D341Med (cell line): ENCODE measurements at places on chromosomes 7 and 10.

DNA sequence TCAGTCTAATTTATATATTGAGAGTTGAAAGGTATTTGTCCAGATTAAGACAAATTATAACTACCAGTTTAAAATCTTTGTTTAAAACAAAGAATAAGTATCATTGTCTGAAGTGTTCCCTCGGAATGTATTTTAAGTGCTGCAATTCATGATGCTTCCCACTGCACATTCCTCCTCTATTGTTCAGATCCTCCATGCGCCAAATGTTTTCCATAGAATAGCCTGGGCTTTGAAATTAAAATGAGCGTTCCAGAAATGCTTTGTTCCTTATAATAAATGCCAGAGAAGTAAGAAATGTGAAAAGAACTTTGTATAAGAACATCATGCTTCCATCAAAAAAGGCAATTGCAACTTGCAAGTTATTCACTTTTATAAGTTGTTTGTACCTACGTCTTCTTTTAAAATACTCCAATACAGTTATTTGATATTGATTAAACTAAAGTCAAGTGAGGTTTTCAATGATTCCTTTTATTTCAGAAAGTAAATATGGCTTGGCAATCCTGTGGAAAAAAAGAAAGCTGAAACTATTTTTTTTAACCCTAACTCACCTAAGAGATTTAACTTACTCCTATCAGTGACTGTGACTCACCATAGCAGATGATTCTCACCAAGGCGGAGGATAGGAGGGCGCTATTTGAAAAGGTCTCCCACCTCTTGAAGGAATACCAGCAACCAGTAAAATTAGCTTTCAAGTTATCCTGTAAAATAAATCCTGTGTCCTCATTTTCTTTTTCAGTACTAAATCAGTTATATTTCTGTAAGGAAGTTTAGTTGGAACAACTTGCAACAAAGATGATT is 85.8 kb downstream of the CTNNA3 start:
- no peak for DNase-seq

DNA sequence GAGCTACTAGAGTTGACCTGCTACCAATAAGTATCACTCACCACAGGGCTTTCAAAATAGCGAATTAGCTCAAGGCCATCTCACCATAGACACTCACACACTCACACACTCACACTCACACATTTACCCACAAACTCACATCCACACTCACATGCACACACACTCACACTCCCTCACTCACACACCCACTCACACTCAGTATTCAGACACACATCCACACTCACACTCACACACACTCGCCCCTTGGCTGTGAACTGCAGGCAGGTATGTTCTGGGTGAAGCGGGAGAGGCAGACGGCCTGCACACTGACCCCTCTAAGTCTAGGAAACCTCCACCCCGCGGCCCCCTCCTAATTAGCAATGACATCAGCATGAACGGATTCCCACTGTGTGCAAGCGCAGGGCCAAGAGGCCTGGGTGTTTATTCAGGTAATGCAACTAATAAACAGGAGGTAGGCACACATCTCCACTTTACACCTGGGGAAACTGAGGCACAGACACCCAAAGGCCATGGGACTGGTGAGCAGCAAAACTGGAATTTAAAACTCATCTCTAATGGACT is 94.6 kb downstream of the ADARB2 start:
- DNase-seq, result no peak

DNA sequence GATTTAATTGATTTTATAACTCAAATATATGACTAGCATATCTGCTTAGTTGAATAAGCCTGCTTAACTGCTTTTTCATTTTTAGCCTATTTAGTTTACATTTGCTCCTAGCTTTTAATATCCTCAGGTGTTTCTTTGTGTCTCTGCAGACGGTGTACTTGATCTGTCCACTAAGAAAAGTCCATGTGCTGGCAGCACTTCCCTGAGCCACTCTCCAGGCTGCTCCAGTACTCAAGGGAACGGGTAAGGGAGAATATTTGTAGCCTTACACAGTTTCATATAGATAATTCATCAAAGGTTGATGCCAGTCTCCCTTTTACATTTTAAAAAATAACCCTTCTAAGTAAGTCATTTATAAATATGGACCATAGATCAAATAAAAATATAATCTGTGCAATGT is 119.9 kb downstream of the LCOR start:
- no peak for DNase-seq

DNA sequence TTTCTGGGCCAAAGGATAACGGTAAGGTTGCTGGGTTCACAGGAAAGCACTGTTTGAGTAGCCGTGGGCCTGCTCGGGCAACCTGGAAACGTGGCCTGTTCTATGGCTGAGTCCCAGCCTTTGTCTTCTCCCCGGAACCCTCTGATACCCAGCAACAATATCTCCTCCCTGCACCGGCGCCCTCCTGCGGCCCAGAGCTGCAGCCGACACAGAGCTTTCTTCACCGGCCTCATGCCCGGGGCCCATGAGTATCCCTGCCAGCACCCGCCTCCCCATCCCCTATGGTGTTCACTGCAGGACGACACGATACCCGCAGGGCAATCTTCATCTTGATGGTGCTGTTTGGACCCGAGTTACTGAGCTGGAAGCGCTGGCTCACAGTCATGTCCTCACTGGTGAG is 38.6 kb upstream of the NCAPG2 start:
- no peak for DNase-seq

DNA sequence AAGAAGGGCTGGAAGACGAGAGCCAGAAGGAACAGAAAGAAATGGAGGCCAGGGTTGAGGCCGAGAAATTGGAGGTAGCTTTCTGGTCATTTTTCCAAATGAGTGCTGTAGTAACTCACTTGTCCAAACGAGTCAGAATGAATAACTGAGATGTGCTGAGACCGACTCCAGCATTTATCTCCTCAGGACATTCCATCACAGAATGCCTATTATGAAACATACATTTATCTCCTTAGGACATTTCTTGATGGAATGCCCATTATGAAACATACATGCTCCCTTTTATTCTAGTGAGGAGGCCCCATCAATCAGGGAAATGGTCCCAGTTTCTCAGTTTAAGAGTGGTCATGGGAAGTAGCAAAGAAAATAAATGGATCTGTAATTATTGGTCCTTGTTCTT is 16.5 kb downstream of the AVL9 start:
- DNase-seq, result no peak

GRCh38 chr7:108028111-108028510 is 25.1 kb upstream of the LAMB1 start:
- DNase-seq, result no peak

GRCh38 chr7:158500651-158501052 is 87.0 kb downstream of the PTPRN2 start:
- no peak for DNase-seq

DNA sequence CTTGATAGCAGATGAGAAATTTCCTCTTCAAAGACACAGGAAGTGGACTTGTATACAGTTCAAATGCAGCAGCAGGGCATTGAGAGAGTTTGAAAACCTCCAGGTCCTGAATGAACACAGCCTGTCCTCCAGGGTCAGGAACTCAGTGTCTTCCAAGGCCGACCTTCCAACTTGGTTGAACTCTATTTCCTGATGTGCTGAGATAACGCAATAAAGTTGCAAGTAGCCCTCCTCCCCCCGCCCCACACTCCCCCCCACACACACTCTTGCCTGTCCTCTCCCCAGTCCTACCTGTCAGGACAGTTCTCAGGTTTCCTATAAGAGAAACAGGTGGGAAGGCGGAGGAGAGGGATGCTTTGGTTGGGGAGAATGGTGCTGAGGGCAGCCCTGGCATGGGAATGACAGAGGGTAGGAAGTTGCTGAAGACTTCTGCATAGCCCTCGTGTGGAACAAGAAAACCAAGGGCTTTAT is 90.0 kb downstream of the CCDC71L start:
- no peak for DNase-seq

DNA sequence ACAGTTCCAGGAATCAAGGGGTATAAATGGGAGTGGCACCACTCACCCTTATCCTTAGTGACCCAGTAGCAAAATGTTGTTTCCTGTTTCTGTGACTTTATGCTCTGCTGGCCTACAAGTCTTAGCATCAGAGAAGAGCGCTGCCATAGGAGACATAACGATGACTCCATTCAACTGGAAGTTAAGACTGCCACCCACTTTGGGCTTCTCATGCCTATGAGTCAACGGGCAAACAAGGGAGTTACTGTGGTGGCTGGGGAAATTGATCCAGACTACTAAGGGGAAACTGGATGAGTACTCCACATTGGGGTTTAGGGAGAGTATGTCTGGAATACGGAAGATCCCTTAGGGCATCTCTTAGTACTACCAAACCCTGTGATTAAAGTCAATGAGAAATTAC is 40.6 kb upstream of the PIK3CG start:
- DNase-seq, result no peak

DNA sequence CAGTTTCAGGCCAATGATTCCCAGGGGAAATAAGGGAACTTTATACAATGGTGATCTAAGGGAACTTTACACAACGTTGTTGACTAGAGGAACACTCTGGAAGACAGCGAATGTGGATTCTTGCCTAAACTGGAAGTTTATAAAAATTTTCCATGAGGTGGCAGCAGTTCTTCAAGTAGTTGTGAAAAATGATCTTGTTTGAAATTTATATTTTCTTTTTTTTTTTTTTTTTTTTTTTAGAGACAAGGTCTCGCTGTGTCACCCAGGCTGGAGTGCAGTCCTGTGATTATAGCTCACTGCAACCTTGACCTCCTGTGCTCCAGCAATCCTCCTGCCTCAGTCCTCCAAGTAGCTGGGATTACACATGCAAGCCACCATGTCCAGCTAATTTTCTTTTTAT is 32.1 kb upstream of the GTF2I start:
- no peak for DNase-seq

GRCh38 chr7:102122026-102122425 is 164.6 kb upstream of the SH2B2 start:
- DNase-seq, result no peak

DNA sequence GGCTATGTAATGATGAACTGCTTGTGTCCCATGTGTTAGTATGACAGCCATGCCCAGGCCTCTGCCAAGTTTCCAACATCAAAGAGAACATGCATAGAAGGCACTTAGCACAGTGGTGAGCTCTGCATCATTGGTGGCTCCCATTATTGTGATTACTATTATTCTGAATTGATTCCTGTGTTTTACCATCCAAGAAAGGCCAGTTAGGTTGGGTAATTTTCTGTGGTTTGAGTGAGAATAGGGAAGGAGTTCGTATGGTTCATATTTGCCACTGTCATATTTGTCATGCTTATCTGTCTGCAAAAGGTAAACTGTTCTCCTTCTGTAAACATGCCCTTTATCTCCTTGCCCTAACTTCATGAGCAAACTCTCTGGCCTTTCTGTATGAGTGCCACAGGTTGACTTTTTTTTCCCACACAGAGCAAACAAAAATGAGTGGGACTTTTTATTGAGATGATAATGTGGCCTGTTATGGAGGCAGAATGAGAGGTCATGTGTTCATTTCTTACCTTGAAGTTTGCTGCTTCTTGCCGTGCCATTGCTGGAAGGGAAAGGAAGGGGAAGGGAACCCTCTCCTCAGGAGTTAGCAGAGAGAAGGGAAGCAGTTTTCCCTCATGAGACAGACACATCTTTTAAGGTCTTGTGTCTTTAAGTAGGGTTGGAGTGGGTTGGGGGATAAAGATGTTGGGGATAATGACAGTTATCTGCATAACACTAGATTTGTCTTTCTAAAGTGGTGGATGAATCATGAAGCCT is 301.9 kb downstream of the LRMDA start:
- no peak for DNase-seq

GRCh38 chr10:25063157-25063556 is 46.7 kb downstream of the THNSL1 start:
- no peak for DNase-seq

DNA sequence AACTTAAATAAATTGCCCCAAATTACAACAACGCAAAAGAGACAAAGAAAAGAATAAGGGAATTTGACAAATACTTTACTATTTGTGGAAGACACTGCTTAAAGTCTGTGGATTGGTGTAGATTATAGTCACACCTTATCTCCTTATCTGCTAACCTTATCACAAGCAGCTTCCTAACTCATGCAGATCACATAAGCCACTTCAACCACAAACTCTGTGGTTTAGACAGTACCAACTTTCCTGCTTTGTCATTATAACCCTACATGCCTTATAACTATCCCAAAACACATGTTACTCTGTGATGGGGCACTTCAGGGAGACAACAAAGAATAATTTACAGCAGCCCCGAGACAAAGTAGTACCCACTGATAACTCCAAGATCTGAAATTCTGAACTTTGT is 41.5 kb upstream of the PPP3CB start:
- no peak for DNase-seq

- DNase-seq, result no peak
These were observed 212.2 kb upstream of the NRG3 start for GRCh38 chr10:81662837-81663236.

GRCh38 chr7:74489997-74490945 is 36.6 kb downstream of the GTF2IRD1 start:
- DNase-seq, result no peak

DNA sequence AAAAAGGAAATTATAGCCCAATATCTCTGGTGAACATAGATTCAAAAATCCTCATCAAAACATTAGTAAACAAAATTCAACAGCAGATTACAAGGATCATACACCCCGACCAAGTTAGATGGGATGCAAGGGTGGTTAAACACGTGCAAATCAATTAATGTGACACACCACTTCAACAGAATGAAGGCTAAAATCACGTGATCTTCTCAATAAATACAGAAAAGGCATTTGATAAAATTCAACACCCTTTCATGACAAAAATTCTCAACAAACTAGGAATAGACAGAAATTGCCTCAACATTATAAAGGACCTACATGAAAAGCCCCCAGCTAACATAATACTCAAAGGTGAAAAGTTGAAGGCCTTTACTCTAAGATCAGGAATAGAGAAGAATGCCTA is 590.8 kb upstream of the FZD8 start:
- DNase-seq, result no peak

DNA sequence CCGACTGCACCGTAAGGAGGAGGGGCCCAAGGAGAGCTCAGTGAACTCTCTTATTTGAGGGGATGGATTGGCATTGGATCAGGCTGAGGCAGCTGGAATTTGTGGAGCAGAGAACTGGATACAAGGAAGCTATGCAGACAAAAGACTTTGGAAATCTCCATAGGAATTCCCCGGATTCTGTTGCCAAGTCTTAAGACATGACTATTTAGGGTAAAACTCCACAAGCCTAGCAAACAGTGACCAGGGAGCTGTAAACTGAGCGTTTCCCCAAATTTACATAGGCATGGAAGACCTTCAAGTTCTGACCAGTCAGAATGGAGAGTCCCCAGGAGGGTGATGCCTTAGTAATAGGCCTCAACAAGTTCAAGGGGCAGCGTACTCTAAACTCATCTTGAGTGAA is 82.5 kb upstream of the PCBD1 start:
- DNase-seq, result no peak

- no peak for DNase-seq
These were observed 486.4 kb downstream of the MAGI2 start for GRCh38 chr7:78967046-78967445.

DNA sequence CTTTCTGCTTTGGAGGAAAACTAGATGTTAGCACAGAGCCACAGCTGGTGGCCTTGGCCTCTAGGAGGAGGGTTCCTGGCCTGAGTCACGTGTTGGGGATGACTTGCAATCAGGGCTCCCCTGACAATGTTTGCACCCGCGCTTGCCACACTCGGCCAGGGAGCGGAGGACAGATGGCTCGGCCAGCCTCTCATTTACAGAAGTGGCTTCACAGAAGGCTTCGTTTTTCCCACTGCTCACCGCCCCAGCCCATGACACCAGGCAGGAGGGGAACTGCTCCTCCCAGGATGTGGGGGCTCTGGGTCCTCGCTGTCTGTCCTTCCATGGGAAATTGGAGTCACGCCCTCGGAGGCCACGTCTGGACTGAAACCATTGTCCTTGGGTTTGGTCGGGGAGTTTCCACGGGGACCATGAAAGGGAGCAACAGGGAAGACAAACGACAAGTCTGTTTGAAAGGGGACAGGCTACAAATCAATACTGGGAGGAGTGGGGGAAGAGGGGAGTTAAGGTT is 49.6 kb upstream of the UBE3C start:
- no peak for DNase-seq
